ENCODE measurements at places on chromosomes 1 and 21.

DNA sequence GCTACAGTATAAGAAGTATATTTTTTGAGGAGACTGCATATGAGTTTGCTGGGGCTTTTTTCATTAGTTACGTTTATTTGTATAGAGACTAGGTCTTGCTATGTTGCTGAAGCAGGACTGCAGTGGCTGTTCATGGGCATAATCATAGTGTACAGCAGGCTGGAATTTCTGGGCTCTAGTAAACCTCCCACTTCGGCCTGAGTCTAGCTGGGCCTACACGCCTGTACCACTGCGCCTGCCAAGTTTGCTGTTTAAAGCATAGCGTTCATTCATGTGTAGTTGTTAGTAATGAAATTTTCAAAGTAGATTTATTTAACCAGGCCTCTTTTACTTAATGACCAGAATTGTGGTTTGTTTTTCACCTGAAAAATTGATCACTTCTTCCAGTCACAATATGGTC, 33.8 kb downstream of the HS2ST1 start:
- no peak overlapping the region for H3K4me3 ChIP-seq
- no peak overlapping the region for H3K27ac ChIP-seq
- no peaks in the 10 kb centered on the region for H3K27me3 ChIP-seq
- no peaks in the 10 kb centered on the region for H3K36me3 ChIP-seq

GRCh38 chr1:27646676-27647075, 11.7 kb upstream of the FGR start:
- no peak for DNase-seq
- H3K36me3 ChIP-seq = no peaks in the 10 kb centered on the region
- H3K4me3 ChIP-seq = no peak overlapping the region
- no peak overlapping the region for H3K27ac ChIP-seq
- H3K27me3 ChIP-seq = no peaks in the 10 kb centered on the region

GRCh38 chr1:34822202-34822601, 29.4 kb downstream of the GJA4 start:
- H3K27me3 ChIP-seq = no peaks in the 10 kb centered on the region
- DNase-seq = no peak
- H3K4me3 ChIP-seq = no peak overlapping the region
- no peaks in the 10 kb centered on the region for H3K36me3 ChIP-seq
- peaks cover 12% of the 10 kb centered on the region for H3K4me1 ChIP-seq
- no peak overlapping the region for H3K27ac ChIP-seq

DNA sequence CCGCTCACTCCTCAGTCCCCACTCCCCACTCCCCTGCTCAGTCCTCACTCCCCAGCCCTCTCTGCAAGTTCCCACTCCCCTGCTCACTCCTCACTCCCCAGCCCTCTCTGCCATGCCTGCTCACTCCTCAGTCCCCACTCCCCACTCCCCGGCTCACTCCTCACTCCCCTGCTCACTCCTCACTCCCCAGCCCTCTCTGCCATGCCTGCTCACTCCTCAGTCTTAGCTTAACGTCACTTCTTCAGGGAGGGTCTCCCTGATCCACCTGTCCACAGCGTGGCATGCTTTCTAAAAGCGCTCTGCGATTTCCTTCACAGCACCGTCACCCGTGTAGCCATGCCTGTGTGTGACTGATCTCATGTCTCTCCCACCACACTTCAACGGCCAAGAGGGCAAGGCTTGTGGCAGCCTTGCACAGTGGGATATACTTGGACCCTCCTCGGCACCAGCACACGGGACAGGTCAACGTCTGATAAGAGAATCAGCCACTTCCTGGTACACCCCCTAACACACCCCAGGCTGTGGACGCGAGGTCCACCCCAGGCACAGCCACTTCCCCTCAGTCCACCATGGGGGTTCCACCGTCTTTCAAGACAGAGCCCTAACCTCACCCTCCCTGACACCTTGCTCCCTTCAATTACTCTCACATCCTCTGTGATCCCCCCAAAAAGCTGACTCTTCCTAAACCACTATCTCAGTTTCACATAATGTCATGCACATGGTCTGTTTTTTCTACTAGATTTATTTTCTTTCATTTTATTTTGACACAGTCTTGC, 14.0 kb downstream of the PRDM15 start:
- H3K4me1 ChIP-seq = no peaks in the 10 kb centered on the region
- H3K36me3 ChIP-seq = no peaks in the 10 kb centered on the region

- H3K36me3 ChIP-seq = no peaks in the 10 kb centered on the region
- no peak overlapping the region for H3K4me3 ChIP-seq
- H3K4me1 ChIP-seq = no peaks in the 10 kb centered on the region
- no peak overlapping the region for H3K27ac ChIP-seq
- no peak for DNase-seq
- H3K27me3 ChIP-seq = no peaks in the 10 kb centered on the region
Observed at GRCh38 chr1:109152196-109152595, 38.3 kb downstream of the ELAPOR1 start.

DNA sequence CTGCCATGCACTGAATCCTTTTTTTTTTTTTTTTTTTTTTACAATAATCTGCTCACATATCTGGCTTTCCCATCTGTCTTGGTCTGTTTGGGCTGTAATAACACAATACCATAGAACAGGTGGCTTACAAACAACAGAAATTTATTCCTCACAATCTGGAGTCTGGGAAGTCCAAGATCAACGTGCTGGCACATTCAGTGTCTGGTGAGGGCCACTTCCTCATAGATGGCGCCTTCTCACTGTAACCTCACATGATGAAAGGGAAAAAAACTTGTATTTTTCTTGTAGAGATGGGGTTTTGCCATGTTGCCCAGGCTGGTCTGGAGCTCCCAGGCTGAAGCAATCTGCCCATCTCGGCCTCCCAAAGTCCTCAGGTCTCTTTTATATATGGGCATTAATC, 13.0 kb upstream of the PARP1 start:
- DNase-seq = no peak
- H3K4me3 ChIP-seq = no peak overlapping the region
- H3K27ac ChIP-seq = no peak overlapping the region
- no peaks in the 10 kb centered on the region for H3K27me3 ChIP-seq

GRCh38 chr1:241215203-241215602, 141.8 kb downstream of the RGS7 start:
- no peaks in the 10 kb centered on the region for H3K27me3 ChIP-seq
- no peaks in the 10 kb centered on the region for H3K4me1 ChIP-seq
- H3K27ac ChIP-seq = no peak overlapping the region
- H3K4me3 ChIP-seq = no peak overlapping the region

GRCh38 chr1:55346586-55346985, 131.4 kb upstream of the USP24 start:
- H3K4me1 ChIP-seq = no peaks in the 10 kb centered on the region
- no peaks in the 10 kb centered on the region for H3K27me3 ChIP-seq
- no peak overlapping the region for H3K27ac ChIP-seq
- no peaks in the 10 kb centered on the region for H3K36me3 ChIP-seq

- H3K27ac ChIP-seq = no peak overlapping the region
- DNase-seq = no peak
- no peak overlapping the region for H3K4me3 ChIP-seq
- no peaks in the 10 kb centered on the region for H3K36me3 ChIP-seq
- no peaks in the 10 kb centered on the region for H3K4me1 ChIP-seq
Observed at GRCh38 chr1:12047120-12047876, 15.8 kb upstream of the TNFRSF8 start.

DNA sequence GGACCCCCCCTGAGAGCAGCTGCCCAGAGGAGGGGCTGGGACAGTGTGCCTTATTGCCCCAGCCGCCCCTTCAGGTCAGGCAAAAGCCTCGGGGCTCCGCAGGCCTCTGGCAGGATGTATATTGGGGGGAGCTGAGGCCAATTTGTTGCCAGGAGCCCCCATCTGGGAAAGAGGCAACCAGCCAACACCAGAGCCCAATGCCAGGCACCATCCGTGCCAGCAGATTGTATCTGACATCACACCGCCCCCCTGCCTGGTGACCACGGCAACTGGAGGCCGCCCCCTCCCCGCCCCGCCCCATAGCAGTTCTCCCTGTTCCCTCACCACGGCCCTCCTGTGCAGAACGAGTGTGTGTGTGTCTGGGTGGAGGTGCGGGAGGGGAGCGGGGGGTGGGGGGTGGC, 3.6 kb upstream of the PLEKHG5 start:
- no peak for DNase-seq
- no peak overlapping the region for H3K27ac ChIP-seq
- no peaks in the 10 kb centered on the region for H3K36me3 ChIP-seq
- no peaks in the 10 kb centered on the region for H3K27me3 ChIP-seq
- H3K4me3 ChIP-seq = no peak overlapping the region

DNA sequence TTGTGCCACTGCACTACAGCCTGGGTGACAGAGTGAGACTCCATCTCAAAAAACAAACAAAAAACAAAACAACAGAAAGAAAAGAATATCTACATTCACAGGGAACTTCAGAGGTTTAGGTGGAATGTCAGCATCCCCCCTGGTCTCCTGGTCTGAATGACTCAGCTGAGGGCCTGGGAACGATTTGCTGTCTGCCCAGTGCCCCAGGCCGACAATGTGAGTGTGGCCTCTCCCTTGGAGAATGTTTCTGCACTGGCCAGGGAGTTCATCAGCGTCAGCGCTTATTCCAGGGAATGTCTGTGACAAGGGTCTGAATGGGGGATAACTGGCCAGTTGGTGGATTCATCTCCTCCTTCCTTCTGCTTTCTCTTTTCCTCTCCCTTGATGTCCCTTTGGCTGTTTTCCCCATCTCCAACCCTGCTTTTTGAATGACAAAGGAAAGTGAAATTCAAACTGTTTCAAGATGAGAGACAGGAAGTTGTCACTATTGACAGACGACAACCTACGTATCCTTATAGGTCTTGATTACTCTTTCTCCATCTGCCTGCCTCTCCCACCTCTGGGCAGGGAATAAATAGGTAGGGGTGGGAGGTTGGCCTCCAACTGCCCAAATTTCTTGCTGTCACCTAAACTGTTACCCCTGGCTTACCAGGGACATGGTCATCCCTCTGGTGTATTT, 213.1 kb downstream of the HHAT start:
- DNase-seq = no peak
- no peak overlapping the region for H3K4me3 ChIP-seq
- H3K27me3 ChIP-seq = no peaks in the 10 kb centered on the region
- H3K36me3 ChIP-seq = no peaks in the 10 kb centered on the region
- no peaks in the 10 kb centered on the region for H3K4me1 ChIP-seq
- no peak overlapping the region for H3K27ac ChIP-seq

GRCh38 chr1:206694171-206695124, 9.7 kb downstream of the MAPKAPK2 start:
- peak overlapping the region; percentile 98 for H3K27ac ChIP-seq
- peak; percentile 67 for DNase-seq
- H3K4me1 ChIP-seq = peaks cover 80% of the 10 kb centered on the region

DNA sequence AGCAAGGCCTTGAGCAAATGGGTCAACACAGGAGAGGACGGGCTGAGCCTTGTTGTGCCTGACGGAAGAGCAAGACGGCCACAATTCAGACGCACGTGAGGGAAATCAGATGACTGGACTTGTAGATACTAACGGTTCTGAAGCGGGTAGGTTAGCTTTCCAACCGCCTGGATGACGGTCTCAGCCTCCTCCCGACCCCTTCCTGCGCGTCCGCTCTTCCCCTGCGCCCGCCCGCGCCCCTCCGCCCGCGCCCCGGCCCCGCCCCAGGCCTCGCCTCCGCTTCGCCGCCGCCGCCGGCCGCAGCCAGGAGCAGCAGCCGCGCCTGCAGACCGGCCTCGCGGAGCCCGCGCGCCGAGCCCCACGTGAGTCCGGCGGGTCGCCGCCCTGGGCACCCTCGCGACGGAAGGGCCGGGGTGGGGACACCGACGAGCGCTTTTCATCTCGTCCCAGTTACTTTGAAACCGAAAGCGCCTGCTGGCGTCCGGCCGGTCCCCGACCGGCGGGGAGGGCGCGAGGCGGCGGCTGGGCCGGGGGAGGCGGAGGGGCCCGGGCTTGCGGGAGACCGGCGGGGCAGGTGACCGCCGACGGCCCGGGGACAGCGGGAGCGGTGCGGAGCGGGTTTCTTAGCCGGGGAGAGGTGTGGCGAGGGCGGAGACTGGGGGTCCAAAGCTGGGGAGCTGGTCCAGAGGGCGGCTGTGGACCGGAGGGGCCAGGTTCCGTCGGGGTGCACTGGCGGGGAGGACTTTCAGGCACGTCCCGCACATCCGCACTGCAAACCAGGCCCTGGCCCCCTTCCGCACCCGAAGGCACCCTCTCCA, at the start of gene TRAF5:
TSS of gene TRAF5 (plus strand) at position 306 of the 818 bp plus-strand sequence. CDS start 26,407 bp downstream, outside the sequence.
- H3K27ac ChIP-seq = no peak within 1 kb of the TSS
- DNase-seq = peak; percentile 66
- peaks cover 6% of the 10 kb centered on the region for H3K4me1 ChIP-seq
- H3K4me3 ChIP-seq = peak within 1 kb of the TSS; percentile 77
- H3K27me3 ChIP-seq = no peaks in the 10 kb centered on the region

DNA sequence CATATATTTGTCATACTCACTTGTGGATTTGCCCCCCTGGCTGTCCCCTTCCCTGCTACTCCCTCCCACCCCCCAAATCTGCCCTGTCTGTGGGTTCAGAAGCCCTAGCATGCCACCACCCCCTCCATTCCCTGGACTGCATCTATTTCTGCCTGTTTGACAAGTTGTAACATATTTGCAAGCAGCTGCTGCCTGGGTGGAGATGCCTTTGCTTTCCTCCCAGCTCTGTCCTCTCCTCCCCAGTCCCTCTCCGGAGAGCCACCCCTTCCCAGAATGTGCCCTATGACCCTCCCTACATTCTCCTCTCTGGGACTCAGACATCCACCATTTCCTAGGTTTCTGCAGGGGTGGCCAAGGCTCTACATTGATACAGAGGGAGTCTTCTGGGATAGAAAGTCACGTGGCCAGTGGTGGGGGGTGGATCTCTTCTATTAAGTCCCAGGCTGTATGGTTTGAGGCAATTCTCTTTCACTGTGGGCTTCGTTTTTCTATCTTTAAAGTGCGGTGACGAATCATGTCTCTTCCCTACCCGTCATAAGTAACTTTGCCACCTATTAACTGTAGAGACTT, 6.0 kb upstream of the MYOG start:
- H3K4me3 ChIP-seq = no peak overlapping the region
- H3K36me3 ChIP-seq = no peaks in the 10 kb centered on the region
- H3K27me3 ChIP-seq = no peaks in the 10 kb centered on the region

DNA sequence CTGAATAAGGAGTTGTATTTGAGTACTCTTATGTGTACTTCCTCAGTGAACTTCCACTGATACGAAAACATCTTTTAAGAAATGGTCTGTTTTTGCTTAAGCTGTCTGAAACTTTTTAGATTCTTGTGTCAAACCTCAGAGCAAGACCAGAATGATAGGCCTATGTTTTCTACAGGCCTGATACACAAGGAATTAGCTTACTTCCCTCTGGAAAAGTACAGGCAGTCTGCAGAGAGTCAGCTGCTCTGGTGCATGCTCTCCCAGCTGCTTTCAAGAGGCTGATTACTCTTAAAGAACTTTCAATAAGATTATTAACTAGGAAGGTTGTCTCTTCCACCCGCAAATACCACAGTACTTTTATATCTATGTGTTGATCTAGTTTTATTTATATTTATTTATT, 9.5 kb downstream of the SNX27 start:
- H3K27ac ChIP-seq = peak overlapping the region; percentile 88
- no peaks in the 10 kb centered on the region for H3K36me3 ChIP-seq
- no peak overlapping the region for H3K4me3 ChIP-seq

- no peak overlapping the region for H3K27ac ChIP-seq
- H3K36me3 ChIP-seq = peaks cover 46% of the 10 kb centered on the region
- H3K4me3 ChIP-seq = no peak overlapping the region
- no peak for DNase-seq
- no peaks in the 10 kb centered on the region for H3K4me1 ChIP-seq
Observed at GRCh38 chr1:171515299-171515698, 30.0 kb downstream of the PRRC2C start.

Measured in cardiac muscle cell (in vitro differentiated cells and primary cell).